ENCODE measurements at places on chromosomes 1 and 21.
A peak's percentile ranks its signal among the peaks of the same experiment; 100 is the strongest.

- DNase-seq: no peak
These were observed 214.2 kb upstream of the CACYBP start for GRCh38 chr1:174785510-174785909.

GRCh38 chr1:51189421-51190073, 46.5 kb upstream of the RNF11 start:
- peak; percentile 39 for DNase-seq

- no peak for DNase-seq
These were observed 6.0 kb upstream of the TGFBR3 start for GRCh38 chr1:91891969-91892368.

- DNase-seq: no peak
These were observed 14.6 kb downstream of the ADAR start for GRCh38 chr1:154593390-154593789.

- DNase-seq: no peak
These were observed 40.1 kb downstream of the ADARB1 start for GRCh38 chr21:45114475-45114874.

GRCh38 chr1:103120981-103121380, 12.7 kb upstream of the COL11A1 start:
- DNase-seq: no peak

DNA sequence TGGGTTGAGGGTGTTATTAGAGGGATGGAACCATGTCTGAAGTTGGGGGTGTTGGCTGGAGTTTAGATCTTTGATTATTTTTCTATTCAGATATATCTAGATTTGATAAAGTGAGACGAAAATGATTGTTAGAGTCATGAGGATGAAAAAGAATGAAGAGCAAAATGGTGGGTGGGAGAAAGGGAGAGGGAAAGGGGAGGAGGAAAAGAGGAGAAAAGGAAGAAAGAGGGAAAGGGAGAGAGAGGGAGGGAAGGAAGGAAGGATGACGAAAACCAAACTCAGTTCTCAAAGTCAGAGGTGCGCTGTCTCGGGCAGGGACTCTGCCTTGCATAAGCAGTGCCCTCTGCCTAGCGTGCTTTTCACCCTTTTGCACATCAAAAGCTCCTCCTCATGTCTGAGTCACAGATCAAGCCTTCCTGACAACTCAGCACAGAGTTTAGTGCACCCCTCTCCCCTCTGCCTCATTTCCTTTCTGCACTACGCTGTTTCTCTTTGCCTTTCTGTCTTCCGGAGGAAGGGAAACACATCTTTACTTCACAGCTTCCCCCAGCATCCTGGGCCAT, 225.8 kb upstream of the PROX1 start:
- DNase-seq: no peak

- no peak for DNase-seq
These were observed 3.3 kb upstream of the LPAR3 start for GRCh38 chr1:84896279-84896678.

DNA sequence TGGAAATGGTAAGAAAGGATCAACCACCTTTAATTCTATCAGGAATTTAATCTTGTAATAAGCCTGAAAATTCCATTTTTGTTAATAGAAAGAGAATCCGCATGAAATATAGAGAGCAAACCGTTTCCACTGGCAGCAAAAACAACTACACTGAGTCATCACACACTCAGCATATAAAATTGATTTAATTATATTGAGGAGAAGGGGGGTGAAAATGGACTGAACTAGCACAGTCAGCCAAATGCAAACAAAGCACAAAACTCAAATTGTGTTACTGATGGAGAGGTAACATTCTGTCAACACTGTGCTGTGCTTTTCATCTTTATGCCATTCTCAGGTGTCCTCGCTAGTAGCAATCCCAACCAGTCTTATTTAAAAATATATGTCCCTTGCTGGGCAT, 1583.9 kb downstream of the MRPL39 start:
- no peak for DNase-seq

Measured in smooth muscle cell of the brain vasculature (primary cell).